Activated naive CD4-positive, alpha-beta T cell treated with Interleukin-2 at 50 U/mL for 16 hours (primary cell): ENCODE measurements at places on chromosomes 4 and X.

DNA sequence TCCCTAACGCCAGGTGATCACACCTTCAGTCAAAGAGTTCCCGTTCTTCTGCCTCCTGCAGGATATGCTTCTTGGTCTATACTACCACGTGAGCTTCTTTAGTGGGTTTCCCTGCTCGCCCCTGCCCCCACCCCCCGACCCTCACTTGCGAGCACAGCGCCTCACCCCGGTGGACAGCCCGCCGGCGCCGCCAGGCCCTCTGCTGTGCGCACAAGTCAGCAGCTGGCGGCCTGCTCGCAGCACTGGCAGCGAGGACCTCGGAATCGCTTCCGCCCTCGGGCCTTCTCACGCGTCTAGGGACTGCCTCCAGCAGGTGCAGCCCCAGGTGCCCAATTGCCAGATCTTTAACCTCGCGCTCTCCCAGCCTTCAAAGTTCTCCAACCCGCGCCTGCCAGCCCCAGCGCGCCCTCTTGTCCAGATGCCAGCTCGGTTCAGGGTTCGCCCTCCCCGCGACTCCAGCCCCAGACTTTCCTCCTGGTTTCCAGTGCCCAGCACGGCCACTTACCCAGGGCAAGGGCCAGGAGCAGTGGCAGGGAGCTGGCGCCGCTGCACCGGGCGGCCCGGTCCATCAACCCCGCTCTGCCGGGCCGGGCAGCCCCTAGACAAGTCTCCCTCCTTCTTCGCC lies 454 bp downstream of the BTC start:
- DNase-seq = no peak

- no peak for DNase-seq
These were observed 137.1 kb downstream of the RELL1 start for GRCh38 chr4:37549041-37549440.

DNA sequence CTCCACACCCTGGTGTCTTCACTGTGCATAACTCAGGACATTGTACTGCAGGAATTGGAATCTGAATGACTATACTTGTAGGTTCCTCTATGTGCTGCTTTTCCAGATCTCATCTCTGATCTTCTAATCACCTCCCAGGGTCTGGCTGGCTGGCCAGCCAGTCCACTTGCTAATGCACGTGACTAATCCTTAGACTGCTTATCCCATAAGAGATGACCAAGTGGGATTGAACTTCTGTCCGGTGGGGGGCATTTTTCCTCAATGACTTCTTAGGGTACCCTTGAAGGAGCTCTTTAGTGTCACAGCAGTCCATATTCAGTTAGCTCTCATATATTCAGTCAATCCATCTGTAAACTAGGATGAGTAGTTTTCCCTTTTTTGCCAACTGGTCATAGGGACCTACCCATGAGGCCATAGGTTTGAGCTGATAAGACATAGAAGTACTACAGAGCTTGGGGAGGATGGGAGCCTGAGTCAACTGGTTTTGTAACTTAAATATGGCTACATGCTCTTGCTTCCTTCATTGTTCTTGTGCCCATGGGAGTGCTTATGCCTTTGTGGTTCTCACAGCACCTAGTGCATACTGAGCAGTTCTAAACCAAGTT lies 71.9 kb upstream of the WDR1 start:
- no peak for DNase-seq

DNA sequence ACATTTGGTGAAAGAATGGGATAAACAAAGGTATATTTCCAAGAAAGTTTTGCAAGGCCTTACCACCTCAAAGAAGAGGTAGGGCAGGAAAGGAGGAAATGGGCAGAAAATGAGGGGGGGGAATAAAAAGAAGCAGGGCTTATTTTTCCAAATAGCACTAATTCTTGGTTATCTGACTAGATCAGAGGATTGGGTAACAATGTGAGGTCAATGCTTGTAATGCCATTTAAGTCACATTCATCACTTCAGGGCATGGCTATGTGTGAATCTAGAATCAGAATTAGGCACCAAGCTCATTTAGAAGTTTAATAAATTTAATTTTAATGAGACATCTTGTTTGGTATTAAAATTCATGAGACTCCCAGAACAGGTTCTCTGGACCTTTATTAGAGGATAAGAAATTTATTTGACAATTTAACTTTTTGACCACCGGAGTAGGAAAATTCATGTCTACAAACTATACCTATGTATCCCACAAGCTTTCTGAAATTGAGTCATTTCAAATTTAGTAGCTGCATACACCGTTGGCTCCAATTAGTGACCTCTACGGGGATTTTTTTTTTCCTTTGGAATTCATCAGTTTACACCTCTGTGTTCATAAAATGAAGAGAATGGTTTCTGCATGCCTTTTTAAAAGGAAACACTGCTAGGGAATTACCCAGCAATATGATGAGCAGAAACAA lies 1.4 kb upstream of the STS start:
- DNase-seq = no peak
